Stimulated activated CD8-positive, alpha-beta memory T cell treated with anti-CD3 and anti-CD28 coated beads, Interleukin-12 subunit alpha, Interleukin-12 subunit beta, amount 100 ng/mL, for 4 hours (primary cell): ENCODE measurements at places on chromosomes 4 and X.

DNA sequence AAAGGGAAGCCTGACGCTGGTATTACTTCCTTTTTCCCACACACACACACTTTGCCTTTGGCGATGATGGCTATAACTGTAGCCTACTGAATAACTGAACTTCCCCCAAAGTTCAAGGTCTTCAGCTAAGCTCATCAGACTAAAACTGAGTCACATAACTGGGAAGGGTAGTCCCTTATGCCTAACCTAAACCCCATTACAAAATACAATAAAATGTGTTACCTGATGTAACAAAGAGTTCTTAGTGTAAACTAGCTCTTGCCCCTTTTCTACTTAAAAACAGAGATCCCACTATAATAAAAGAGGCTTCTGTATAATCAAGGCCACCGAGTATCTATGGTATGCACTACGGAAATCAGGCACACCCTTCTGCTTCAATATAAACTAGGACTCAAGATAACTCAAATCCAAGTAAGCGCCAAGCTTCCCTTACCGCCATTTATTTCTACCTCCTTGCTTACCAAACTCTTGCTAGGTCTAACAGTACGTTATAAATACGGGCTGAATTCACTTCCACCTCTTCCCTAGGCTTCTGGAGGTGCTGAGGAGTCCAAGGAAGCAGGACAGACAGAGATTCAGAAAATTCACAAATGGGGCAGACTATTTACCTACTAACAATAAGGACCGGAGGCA is 2.4 kb downstream of the OTUD4 start:
- no peak for DNase-seq

- DNase-seq, result no peak
Observed at GRCh38 chr4:179278647-179279046, 1836.4 kb upstream of the AGA start.

DNA sequence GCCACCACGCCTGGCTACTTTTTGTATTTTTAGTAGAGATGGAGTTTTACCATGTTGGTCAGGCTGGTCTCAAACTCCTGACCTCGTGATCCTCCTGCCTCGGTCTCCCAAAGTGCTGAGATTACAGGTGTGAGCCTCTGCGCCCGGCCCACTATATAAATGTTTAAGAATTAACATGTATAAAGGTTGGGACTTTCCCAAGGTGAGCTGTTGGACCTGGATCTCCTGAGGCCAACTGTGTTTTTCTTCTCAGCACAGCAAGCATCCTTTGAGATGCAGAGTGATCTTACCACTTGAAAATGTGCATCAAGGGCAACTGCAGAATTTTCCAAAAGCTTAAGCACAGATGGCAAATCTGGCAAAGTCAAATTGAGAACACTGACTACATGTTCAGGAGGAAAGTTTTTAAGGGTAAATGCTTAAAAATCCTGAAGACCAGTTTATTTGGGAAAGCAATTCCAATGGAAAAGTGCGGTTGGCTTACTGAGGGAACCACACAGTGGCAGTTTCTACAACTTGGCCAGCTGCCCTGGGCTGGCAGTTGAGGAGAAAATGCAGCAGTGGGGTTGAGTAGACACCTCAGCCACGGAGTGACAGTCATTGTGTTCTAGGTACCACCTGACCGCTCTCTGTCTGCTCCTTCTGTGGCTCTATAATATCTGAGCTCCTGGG is 168.9 kb downstream of the CBR4 start:
- no peak for DNase-seq

- no peak for DNase-seq
Observed at GRCh38 chr4:81522711-81523110, 51.0 kb upstream of the RASGEF1B start.

GRCh38 chrX:47143894-47144625 is 442 bp downstream of the NDUFB11 start:
- DNase-seq, result no peak

DNA sequence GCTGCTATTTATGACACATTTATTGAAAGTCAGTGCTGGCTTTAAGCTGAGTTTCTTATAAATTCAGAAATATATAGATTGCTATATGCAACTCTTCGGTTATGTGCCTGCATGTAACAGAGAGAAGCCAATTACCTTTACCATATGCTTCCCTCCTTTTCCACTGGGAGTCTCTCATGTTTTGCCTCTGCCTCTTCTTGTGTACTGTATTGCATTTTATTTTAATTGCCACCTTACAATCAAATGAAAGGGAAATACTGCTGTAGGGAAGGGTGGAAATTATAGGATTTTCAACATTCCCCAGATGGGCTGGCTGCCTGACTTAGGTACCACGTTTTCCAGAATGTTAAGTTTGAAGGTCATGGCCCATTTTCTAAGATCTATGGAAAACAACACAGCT is 655.4 kb upstream of the SLIT2 start:
- DNase-seq, result no peak

DNA sequence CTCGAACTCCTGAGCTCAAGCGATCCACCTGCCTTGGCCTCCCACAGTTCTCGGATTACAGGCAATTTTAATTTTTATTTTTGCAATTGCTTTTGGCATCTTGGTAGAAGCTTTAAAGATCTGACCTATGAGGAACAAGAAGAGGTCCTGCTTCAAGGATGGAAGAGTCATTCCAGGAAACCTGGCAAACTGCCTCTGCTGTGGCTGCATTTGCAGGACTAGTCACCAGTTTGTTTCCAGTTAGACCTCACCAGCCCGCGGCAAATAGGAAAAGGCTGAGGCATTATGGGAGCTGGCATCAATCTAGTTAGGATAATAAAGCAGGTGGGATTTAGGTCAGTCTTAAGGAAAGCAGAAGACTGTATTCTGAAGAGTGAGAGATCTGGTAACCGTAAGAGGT is 51.9 kb upstream of the LAS1L start:
- DNase-seq, result no peak

DNA sequence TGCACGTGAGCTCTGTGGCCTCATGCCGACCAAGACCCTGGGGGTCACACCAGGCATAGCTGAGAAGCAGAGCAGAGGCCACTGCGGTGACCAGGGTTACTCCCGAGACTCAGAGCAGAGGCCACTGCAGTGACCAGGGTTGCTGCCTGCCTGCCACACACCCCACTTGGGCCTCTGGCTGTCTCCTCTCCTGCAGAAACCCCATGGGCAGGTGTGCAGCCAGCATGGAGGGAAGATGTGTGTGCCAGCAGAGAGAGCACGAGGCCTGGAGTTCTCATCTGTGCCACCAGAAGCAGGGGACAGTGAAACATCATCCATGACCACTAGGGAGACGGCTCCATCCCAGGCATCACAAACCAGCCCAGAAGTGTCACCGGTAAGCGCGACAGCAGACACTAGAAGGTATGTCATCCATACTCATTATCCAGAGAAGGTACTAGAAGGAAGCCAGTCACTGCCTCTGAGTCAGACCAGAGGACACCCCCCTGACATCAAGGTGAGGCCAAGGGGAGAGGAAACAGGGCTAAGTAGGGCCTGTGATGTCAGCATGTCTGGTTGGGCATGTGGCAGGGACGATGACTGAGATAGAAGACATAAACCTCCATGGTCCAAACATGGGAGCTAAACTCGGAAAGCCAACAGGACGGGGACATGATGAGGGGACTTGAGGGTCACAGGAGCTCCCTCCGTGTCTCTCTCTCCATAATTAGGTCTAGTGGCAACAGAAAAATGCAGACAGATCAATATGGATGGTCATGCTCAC is 24.2 kb upstream of the SPON2 start:
- DNase-seq, result no peak

DNA sequence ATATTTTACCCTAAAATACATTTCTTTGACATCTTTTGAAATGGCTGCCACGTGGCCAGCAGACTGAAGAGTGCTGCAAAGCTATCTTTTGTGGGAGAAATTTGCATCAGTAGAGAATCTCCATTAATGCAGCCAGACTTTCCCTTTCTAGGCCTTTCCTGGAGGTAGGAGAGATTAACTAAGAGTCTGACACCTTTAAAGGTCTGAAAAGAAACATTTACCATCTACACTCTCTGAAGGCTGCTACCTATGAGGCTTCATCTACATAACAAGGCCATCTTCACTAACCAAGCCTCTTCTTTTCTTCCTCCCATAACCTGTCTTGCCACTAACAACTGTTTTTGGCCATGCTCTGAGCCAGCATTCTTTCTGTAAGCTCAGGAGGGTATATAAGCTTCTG is 17.8 kb upstream of the SPRY1 start:
- no peak for DNase-seq

DNA sequence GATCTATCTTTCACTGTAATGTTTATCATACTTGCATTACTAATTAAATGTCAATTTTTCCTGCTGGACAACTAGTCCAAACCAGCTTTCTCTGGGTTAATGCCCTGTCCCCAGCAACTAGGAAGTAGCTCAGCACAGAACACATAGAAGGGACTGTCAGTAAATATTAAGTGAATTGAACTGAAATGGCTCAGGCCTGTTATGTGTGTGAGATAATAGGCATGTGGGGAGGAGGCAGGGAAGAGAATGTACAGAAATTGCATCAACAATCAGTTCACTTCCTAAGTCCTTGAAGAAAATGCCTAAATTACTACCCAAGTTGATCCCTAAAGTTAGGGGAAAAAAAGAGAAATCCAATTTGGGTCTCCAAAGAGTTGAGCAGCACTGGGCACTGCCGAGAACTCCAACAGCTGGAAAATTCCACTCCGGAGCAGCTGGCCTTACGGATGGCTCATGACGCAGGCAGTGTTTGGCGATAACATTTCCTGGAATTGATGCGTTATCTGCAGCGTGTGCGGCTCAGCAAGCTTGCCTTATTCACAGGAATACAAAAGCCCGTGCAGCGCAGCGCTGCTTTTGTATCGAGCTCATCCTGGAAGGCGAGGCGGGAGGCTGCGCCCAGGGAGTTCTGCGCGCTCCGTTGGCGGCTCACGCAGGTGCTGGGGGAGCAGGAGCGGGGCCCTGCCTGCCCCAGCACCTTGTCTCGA is 297.3 kb upstream of the LCORL start:
- DNase-seq, result no peak

- DNase-seq, result no peak
Observed at GRCh38 chr4:185590982-185591381, 55.7 kb upstream of the PDLIM3 start.

DNA sequence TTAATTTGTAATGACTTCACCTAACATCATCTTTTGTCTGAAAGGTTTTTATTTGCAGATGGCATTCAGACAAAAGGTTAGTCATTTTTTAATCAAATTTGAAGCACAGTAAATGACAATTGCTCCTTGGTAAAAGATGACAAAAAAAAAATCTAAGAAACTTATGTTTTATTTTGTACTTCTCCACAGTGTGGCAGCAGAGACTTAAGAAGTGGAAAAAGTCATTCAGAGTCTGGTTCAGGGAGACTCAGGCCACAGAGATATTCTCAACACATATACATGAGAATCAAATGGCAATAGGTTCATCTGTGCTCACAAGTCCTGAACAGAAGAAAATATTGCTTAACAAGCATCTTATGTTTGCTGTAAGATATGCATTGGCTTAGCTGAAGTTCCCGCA is 436.2 kb downstream of the KCNIP4 start:
- DNase-seq, result no peak

GRCh38 chr4:150363721-150364688 is 217.9 kb upstream of the MAB21L2 start:
- no peak for DNase-seq

DNA sequence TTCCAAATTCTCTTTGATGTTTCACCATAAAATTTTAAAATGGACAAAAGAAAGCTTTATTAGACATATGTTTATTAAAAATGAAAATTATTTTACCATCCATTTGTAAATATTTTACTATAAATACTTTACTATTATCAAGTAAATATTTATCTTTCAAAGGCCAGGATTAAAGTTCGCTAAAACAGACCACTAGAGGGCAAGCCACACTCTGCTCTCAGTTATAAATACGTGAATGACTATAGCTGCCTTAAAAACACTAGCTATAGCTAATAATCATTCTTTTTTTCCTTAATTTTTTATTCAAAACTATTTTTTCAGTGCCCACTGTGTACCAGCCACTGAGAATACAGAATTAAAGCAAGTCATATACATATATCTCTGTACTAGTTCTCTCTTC is 38.6 kb downstream of the UNC5C start:
- DNase-seq, result no peak

DNA sequence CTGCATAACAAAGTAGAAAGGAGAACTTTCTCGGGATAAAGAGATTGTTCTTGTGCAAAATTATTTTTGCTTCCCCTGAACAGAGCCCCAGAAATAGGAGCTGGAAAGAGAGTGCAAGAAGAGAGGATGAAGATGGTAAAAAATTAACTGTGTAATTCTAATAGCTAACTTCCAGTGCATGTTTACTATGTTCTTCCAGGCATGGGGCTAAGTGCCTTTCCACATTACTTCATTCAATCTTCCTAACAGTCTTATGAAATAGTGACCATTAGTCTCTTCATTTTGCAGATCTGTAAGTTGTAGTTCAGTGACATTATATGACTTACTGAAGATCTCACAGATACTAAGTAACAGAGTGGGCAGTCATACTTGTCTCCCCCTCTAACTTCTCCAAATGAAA is 61.1 kb upstream of the KLHL13 start:
- DNase-seq, result no peak

GRCh38 chrX:108306086-108306485 is 132.1 kb downstream of the COL4A6 start:
- no peak for DNase-seq
